ENCODE measurements at places on chromosomes 3 and 15. TPM values are rescaled to one million over a fixed set of nuclear protein-coding genes. Genes with fewer than 3 reads are reported as not detected.

- no peak overlapping the region for H3K4me3 ChIP-seq
- DNase-seq: no peak
- H3K36me3 ChIP-seq: no peaks in the 10 kb centered on the region
- no peaks in the 10 kb centered on the region for H3K4me1 ChIP-seq
- H3K27me3 ChIP-seq: peaks cover 24% of the 10 kb centered on the region
Measured at GRCh38 chr3:12279591-12280326, 9.1 kb upstream of the PPARG start.

GRCh38 chr15:75982468-75982867, 29.8 kb downstream of the NRG4 start:
- H3K27me3 ChIP-seq: no peaks in the 10 kb centered on the region
- no peak overlapping the region for H3K4me3 ChIP-seq
- no peak for DNase-seq
- H3K36me3 ChIP-seq: no peaks in the 10 kb centered on the region
- H3K4me1 ChIP-seq: no peaks in the 10 kb centered on the region

DNA sequence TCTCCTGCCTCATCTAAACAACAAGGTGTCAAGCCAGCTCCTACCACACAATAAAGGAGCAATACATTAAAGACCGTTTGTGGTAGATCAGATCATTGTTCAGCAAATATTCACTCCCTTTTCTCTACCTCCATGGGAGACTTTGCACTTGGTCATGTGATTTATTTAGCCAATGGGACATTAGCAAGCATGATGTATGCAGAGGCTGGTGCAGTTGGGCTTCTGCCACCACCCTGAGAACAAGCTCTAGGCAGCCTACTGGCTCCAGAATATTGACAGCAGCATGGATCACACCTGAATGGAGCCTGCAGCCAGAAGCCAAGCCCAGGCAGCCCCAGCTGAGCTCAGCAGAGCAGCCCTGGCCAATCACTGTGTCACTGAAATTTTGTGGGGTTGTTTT, 99.4 kb upstream of the UBE2E2 start:
- no peak for DNase-seq
- no peak overlapping the region for H3K27ac ChIP-seq
- H3K4me1 ChIP-seq: peaks cover 7% of the 10 kb centered on the region
- no peak overlapping the region for H3K4me3 ChIP-seq
- H3K27me3 ChIP-seq: no peaks in the 10 kb centered on the region

DNA sequence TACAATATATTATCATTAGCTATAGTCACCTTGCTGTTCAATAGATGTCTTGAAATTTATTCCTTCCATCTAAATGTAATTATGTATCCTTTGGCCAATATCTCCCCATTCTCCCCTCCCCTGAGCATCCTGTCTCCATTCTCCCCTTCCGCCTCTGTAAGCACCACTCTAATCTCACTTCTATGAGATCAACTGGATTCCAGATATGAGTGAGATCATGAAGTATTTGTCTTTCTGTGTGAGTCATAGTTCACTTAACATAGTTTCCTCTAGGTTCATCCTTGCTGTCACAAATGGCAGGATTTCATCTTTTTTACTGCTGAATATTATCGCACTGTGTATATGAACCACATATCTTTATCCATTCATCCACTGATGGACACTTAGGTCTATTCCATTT, 148.8 kb upstream of the NDN start:
- no peaks in the 10 kb centered on the region for H3K4me1 ChIP-seq
- H3K36me3 ChIP-seq: no peaks in the 10 kb centered on the region
- no peak overlapping the region for H3K4me3 ChIP-seq
- no peak overlapping the region for H3K27ac ChIP-seq
- no peak for DNase-seq

DNA sequence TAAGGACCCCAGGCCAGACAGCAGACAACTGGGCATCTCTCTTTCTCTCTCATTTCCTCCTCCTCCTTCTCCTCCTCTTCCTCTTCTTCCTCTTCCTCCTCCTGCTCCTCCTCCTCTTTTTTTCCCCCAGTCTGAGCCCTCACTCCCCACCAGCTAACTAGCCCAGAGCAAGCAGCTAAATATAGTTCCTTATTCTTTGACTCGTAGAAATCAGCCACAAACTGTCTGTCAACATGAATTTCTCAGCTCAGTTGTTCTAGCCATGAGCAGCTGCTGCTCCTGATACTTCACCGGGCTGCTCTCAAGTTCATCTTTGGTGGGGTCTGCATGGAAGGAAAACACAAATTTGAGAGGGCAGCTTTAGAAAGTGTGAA, 19.2 kb upstream of the LOXL1 start:
- no peak for DNase-seq
- H3K4me3 ChIP-seq: no peak overlapping the region
- no peaks in the 10 kb centered on the region for H3K36me3 ChIP-seq
- no peaks in the 10 kb centered on the region for H3K4me1 ChIP-seq
- no peaks in the 10 kb centered on the region for H3K27me3 ChIP-seq
- H3K27ac ChIP-seq: no peak overlapping the region

GRCh38 chr15:33296856-33297255, 13.9 kb upstream of the RYR3 start:
- no peak overlapping the region for H3K27ac ChIP-seq
- no peaks in the 10 kb centered on the region for H3K4me1 ChIP-seq
- H3K27me3 ChIP-seq: no peaks in the 10 kb centered on the region
- no peak overlapping the region for H3K4me3 ChIP-seq

DNA sequence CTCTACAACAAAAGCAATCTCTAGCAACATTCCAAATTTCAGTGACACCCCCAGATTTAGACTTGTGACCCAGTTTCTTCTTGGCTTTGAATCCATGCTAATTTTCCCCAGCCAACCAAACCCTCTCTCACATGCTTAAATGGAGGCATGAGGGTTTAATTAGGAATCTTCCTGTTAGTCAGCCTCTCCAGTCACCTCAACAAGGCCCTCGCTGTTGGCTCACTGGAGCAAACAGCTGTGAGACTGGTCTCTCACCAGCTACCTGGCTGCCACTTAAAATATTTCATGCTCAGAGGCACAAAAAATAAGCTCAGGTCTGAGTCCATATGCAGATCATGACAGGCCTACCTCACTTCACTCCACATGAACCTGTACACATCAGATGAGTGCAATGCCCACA, 630.4 kb upstream of the ADAMTS9 start:
- no peak for DNase-seq
- no peaks in the 10 kb centered on the region for H3K4me1 ChIP-seq
- no peaks in the 10 kb centered on the region for H3K36me3 ChIP-seq
- no peak overlapping the region for H3K27ac ChIP-seq
- no peaks in the 10 kb centered on the region for H3K27me3 ChIP-seq

- no peaks in the 10 kb centered on the region for H3K4me1 ChIP-seq
- H3K27ac ChIP-seq: no peak overlapping the region
- DNase-seq: no peak
- no peaks in the 10 kb centered on the region for H3K27me3 ChIP-seq
- no peak overlapping the region for H3K4me3 ChIP-seq
- no peaks in the 10 kb centered on the region for H3K36me3 ChIP-seq
Measured at GRCh38 chr3:36907911-36908646, 36.8 kb downstream of the TRANK1 start.

GRCh38 chr15:51049081-51049480, 45.6 kb downstream of the TNFAIP8L3 start:
- DNase-seq: no peak
- no peak overlapping the region for H3K27ac ChIP-seq
- H3K4me1 ChIP-seq: peaks cover 13% of the 10 kb centered on the region
- no peak overlapping the region for H3K4me3 ChIP-seq
- H3K27me3 ChIP-seq: no peaks in the 10 kb centered on the region

DNA sequence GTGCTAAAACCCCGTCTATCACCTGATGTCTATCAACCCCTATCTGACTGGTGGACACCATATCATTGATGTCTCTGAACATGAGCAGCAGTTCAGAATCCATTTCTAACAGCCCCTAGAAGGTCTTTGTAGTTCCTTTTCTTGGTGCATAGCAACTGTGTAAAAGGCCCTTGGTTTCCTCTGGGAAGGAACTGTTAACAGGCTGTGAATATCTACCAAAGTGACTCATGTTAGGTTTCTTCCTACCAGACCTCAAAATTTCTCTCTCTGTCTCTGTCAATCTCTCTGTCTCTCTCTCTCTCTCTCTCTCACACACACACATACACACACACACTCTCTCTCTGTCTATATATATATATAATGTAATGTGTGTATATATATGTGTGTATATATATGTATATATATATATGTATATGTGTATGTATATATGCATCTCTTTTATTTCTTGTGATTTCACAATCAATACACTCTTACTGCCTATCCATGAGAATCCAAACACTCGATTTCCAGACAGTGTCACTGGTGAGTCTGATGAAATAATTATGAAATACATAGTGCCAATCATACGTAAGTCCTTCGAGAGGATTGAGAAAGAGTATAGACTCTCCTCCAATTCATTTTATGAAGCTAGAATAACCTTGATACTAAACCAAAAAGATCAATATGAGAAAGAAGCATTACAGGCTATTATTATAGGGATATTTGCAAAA, 335.9 kb upstream of the SLCO3A1 start:
- H3K4me1 ChIP-seq: peaks cover 13% of the 10 kb centered on the region
- no peak overlapping the region for H3K4me3 ChIP-seq
- H3K27me3 ChIP-seq: no peaks in the 10 kb centered on the region
- no peaks in the 10 kb centered on the region for H3K36me3 ChIP-seq
- DNase-seq: no peak
- no peak overlapping the region for H3K27ac ChIP-seq

GRCh38 chr3:188437926-188438325, 284.0 kb downstream of the LPP start:
- no peaks in the 10 kb centered on the region for H3K27me3 ChIP-seq
- H3K4me3 ChIP-seq: no peak overlapping the region
- H3K4me1 ChIP-seq: no peaks in the 10 kb centered on the region
- no peak for DNase-seq
- H3K36me3 ChIP-seq: no peaks in the 10 kb centered on the region

DNA sequence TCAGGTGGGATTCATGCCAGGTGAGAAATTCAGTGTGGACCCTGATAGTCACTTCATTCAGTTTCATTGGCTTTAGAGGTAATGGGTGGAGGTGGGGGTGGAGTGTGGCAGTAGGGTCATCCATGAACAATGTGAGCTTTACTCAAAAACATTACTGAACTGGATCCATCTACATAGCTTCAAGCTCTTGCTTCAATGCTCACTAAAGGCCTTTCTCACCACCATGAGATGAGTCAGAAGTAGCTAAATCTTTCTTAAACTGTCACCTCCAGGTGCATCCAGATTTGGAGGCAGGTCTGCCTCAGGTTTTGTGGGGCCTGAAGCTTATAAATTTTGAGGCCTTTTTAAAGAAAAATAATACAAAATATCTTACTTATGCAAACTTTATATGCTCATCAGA, 363.6 kb downstream of the CHST2 start:
- no peaks in the 10 kb centered on the region for H3K36me3 ChIP-seq
- no peaks in the 10 kb centered on the region for H3K27me3 ChIP-seq
- no peak overlapping the region for H3K27ac ChIP-seq

GRCh38 chr15:41417418-41418195, 712 bp downstream of the RTF1 start:
- peak; percentile 70 for DNase-seq
- H3K4me3 ChIP-seq: peak overlapping the region; percentile 75
- peaks cover 6% of the 10 kb centered on the region for H3K4me1 ChIP-seq
- H3K27me3 ChIP-seq: no peaks in the 10 kb centered on the region
- peak overlapping the region; percentile 5 for H3K27ac ChIP-seq

GRCh38 chr15:78133801-78134200, 2.6 kb upstream of the CIB2 start:
- H3K4me3 ChIP-seq: no peak overlapping the region
- no peaks in the 10 kb centered on the region for H3K27me3 ChIP-seq
- no peak overlapping the region for H3K27ac ChIP-seq
- DNase-seq: no peak
- H3K4me1 ChIP-seq: peaks cover 12% of the 10 kb centered on the region

DNA sequence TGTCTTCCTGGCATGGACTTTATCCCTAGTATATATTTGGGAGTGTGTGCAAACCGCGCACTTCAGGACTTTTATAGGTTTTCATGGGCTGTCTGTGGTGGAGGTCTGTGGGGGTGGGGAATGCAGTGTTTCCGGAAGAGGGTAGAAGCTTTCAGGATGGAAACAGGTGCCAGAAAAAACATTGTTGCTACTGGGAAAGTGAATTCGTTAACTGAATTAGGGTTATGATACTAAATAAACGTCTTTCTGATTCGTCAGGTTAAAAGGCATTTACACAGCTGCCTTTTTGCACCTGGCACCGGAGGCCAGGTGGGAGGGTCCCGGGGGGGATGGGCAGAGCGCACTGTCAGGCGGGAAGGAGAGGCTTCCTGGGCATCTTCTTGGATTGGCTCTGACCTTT, 62.1 kb downstream of the SLCO3A1 start:
- no peaks in the 10 kb centered on the region for H3K4me1 ChIP-seq
- no peaks in the 10 kb centered on the region for H3K36me3 ChIP-seq
- no peak overlapping the region for H3K27ac ChIP-seq
- DNase-seq: no peak
- H3K4me3 ChIP-seq: no peak overlapping the region
- no peaks in the 10 kb centered on the region for H3K27me3 ChIP-seq

DNA sequence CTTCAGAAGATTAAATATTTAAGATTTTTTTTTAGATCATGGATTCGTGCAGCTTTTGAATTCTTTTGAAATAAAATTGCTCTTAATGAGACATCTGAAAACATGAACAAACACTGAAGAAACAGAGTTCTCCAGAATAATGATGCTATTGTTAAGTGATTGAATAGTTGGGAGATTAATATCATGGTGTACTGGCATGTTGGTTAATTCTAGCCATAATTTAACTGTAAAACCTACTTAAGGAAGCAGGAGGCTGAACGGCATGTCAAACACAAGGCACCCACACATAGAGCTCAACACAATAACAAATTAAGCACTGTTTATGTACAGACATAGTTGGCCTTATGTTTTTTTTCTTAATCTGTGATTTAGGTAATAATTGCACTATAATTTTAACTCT, 185.6 kb downstream of the RBMS3 start:
- no peak overlapping the region for H3K27ac ChIP-seq
- no peak for DNase-seq
- H3K4me3 ChIP-seq: no peak overlapping the region
- H3K27me3 ChIP-seq: no peaks in the 10 kb centered on the region
- no peaks in the 10 kb centered on the region for H3K4me1 ChIP-seq

The NEK10 gene
- total RNA-seq: 0.54 TPM

The KLHL40 gene
- total RNA-seq: not detected

The ASB14 gene
- not detected for total RNA-seq

The FAM107A gene
- total RNA-seq: 0.11 TPM

The LIPC gene
- total RNA-seq: not detected

The CCDC191 gene
- total RNA-seq: 6.4 TPM

The KLHL25 gene
- 25.3 TPM for total RNA-seq

The CLRN1 gene
- total RNA-seq: not detected

The ZNF80 gene
- not detected for total RNA-seq
